ENCODE measurements at places on chromosomes 2 and 18. TPM values are rescaled to one million over a fixed set of nuclear protein-coding genes. Genes with fewer than 3 reads are reported as not detected.

NEU4 gene
- not detected for total RNA-seq

GMPPA gene
- total RNA-seq: 65.7 TPM

POTEC gene
- total RNA-seq: not detected

BMP10 gene
- total RNA-seq: not detected

CLEC4F gene
- not detected for total RNA-seq

CAPN14 gene
- under 0.01 TPM for total RNA-seq

GALNT3 gene
- total RNA-seq: 1.5 TPM

DNA sequence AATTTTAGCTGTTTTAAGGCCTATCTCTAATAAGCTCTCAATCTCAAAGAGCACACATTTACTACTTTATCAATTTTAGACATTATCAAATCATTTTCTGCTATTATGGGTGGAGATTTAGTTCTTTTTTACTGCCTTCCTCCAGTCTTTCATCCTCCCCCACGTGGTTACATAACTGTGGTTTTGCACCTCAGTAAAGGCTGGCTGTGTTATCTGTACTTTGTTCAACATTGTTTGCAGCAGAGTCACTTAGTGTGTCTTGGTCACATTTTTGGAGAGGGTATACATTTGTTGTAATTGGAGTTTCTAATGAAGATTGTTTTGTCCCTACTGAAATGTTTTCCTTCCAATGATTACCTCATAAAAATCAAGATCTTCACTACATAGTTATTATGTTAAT lies 549.6 kb upstream of the CELF4 start:
- no peak for DNase-seq

- no peak for DNase-seq
Observed at GRCh38 chr2:190707726-190708125, 58.8 kb downstream of the NAB1 start.

DNA sequence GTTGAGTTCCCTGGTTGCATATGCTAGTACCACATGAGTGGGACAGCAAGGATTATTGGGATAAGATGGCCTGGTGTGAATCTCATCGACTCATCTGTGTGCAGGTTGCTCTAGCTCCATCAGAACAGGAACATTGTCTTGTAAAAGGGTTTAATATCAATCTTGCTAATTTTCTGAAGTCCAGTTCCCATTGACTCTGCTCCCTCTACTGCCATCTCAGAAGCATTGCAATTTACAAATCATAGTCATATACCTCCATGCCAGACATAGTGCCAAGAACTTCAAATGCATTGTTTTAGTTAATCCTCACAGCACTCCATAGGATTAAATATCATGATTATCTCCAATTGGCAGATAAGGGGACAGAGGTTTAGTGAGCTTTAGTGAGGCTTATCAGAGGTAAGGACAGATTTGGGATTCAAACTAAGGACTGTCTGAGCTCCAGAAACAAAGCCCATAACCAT lies 4.8 kb upstream of the STAT4 start:
- peak; percentile 47 for DNase-seq

DNA sequence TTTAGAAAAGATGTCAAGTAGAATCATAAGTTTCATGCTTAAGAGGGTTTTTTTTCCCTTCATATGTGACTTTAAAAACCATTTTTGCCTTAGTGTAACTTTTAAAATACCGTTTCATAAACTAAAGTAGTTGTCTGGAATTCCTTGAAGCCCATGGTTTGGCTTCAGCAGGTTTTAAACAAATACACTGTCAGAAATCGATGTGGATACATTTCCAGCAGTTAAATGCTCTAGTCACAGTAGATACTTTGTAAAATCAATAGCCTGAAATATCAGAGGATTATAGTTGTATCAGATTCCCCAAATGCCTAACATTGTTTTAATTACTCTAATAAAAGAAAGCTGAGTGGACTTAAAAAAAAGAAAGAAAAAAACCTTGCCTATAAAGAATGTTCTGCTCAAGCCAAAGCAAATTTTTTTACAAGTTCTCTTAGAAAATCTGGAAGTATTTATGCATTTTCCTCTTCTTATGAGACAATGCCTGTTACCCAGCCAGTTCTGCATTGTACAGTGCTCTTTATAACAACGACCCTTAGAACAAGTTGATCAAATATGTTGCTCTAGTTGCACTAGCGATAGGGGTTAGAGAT lies 260.5 kb downstream of the LTBP1 start:
- no peak for DNase-seq

DNA sequence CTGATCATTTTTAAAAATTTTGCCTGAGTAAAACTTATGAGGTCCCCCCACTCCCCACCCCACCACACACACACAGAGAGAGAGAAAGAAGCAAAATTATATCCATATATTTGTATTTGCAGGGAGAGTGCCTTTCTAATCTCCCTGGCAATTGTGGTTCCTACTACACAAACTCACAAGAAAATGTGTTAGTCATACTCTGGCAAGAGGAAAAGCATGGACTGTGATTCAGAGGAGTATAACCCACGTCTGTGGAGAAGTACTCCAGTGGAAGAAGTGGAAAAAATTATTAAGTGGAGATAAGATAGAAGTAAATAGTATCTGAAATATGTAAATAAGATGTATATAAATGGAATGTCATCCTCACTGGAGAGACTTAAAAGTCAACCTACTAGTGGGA lies 114.0 kb downstream of the DSEL start:
- DNase-seq: peak; percentile 72

GRCh38 chr2:85710687-85711577 lies 16.8 kb downstream of the GNLY start:
- peak; percentile 45 for DNase-seq

GRCh38 chr2:10875126-10875525 lies 36.6 kb upstream of the KCNF1 start:
- DNase-seq: no peak

GRCh38 chr2:189654641-189655040 lies 6.6 kb upstream of the ASNSD1 start:
- DNase-seq: peak; percentile 58

GRCh38 chr18:617970-618504 lies 21.2 kb downstream of the CLUL1 start:
- no peak for DNase-seq

DNA sequence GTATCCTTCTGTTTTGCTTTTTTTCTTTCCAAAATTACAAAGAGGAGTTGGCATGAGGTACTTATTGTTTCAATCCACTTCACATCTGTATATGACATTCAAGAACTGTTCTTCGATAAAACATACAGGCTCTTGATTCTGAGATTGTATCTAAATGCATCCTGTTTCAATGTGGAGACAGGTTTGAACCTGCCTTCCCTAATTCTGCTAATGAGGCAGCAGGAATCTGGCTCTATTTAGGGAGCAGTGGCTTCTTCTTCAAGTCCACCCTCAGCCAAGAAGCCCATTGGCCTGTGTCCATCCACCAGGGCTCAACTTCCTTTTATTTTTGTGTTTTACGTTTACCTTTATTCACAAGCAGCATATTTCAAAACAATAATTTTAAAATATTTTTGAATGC lies 84.8 kb upstream of the PIK3C3 start:
- no peak for DNase-seq

DNA sequence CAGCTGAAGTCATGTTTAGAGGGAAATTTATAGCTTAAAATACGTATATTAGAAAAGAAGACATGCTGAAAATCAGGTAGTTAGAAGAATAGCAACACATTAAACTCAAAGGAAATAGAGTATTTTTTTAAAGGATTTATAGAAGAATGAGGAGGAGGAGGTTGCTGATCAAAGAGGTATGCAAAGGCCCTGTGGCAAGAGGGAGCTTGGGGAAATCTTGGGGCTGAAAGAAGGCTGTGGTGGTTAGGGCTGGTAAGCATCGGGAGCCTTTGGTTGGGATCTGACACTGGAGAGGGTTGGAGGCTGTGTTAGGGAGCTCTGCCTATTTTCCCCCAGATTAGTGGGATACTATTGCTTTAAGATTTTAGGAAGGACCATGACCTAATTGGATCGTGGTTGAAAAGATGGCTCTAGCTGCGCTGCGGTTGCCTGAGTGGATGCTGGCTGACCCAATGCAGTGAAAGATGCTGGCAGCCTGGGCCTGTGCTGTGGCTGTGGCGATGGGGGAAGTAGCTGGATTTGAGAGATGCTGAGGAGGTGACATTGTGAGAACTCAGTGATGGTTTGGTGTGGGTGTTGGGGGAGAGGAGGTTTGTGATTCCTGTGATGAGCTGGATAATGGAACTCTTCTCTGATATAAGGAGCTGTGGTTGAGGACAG lies 11.7 kb downstream of the DGKD start:
- DNase-seq: no peak

GRCh38 chr18:62182220-62182619 lies 4.6 kb downstream of the PIGN start:
- no peak for DNase-seq

DNA sequence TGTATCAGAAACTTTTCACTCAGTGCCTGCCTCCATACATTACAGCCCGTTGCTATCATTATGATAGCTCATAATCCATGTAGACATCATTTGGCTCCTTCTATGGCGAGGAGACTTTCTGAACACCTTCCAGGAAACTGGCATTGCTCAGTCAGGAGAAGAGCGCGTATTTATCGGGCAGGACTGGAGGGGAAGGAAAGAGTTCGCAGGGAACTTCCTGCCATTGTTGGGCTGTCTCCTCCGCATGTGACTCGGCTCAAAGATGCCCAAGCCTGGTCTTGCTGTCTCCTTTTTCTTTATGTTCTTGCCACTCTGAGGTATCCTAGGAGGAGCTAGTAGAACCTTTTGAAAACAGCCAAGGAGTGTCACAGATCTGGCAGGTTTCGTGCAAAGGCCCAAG lies 156.8 kb downstream of the CTIF start:
- no peak for DNase-seq

- no peak for DNase-seq
Observed at GRCh38 chr2:62181843-62182242, 14.1 kb upstream of the B3GNT2 start.

GRCh38 chr2:240898731-240899467 lies 2.9 kb upstream of the MAB21L4 start:
- DNase-seq: no peak

Data from LHCN-M2 (cell line).